ENCODE measurements at places on chromosomes 7 and 10.

DNA sequence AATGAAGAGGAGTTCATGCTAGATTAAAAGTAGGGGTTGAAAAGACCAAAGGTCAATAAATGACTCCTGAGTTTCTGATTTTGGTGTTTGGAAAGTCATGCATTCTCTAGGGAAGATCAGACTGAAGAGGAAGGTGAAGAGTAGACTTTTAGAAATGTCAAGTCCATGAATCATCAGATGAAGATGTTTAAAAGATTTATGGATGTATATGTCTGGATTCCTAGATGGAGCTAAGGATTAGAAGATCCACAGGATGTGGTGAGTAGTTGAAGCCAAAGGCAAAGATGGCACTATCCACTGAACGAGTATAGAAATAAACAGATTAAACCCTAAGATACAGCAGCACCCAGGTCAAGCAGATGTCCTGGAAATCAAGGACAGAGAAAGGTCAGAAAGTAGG, 298.5 kb downstream of the GPAM start:
- no peak for DNase-seq

DNA sequence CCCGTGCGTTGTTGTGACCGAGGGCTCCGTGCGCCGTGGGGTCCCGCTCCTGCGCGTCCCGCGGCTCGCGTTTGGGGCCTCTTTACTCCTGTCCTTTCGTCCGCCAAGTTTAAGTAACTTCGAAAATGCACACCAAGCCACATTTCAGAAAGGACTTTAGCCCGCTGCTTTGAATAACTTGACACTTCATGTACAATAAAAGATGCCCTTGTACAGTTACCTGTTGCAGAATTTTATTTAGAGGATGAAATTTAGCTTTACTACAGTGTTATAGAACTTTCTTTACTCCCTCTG, 459 bp downstream of the SUGCT start:
- no peak for DNase-seq

DNA sequence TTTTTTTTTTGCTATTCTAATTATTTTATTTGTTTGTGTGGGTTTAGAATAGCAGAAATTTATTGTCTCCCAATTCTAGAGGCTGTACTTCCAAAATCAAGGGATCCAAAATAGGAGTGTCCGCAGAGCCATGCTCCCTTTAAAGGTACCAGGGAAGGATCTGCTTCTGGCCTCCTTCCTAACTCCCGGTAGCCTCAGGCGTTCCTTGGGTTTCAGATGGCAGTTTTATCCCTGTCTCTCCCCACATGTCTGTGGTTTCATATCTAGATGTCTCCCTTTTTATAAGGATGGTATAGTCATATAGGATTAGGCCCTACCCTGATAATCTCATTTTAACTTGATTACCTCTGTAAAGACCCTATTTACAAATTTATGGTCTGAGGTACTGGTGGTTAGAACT, 48.4 kb downstream of the BMPR1A start:
- DNase-seq, result no peak

GRCh38 chr7:158973440-158973839, 117.1 kb downstream of the DYNC2I1 start:
- no peak for DNase-seq

- DNase-seq, result peak; percentile 49
These were observed 24.4 kb upstream of the ASAH2 start for GRCh38 chr10:50275650-50276235.

DNA sequence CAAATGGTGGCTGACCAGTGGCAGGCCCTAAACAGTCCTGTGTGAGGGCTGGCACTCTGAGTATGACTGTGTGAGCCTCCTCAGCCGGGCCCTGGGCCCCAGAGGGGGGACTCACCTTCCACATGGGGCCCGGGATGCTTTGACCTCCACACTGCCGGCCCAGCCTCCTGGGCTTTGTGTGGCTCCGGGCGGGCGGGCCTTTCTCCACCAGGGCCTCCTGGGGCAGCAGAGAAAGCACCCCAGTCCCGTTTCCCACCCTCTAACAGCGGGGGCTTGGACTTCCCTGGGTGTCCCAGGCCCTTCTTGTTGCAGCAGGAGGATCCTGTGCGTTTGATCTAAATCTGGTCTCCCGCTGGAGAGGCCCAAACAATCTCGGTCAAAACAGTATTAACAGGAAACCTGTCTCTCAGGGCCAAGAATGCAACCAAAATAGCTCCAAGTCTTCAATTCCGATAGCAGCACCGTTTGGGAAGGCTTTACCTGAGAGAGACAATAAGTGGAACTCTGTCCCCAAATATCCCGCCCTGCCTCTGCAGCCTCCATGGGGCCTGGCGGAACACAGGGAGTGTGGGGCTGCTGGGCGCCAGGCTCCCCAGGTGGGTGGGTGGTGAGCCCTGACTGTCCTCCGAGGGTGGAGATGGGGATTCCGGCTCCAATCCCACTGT, 104.8 kb upstream of the ZNF32 start:
- DNase-seq, result no peak

DNA sequence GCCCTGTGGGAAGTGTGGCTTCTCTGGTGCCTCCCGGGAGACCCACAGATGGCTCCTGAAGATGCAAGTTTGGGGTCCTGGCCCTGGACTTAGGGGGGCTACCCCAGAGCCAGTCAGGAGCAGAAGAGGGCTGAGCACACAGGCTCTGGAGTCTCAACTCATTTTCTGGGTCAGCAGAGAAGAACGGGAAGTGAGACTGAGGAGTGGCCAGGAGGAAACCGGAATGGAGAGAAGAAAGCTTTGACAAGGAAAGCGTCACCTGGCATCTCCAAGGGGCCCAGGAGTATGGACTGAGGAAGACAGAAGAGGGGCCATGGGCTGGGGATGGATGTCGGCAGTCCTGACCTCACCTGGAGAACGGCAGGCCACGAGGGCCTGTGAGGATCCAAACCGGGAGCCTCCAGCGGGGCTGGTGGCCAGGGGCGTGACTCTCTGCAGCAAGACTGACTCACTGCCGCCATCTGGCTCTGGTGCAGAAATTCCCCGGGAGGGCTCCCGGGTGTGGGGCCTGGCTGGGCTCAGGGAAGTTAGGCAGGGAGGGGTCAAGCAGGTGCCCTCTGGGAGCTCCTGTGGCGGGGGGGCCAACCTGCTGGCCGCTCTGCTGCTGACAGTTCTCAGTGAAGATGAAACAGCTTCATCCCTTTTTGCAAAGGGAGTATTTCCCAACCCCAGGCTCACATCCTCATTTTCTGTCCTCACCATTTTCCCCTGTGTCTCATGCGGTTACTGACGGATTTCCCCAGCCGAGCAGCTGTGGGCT, 23.6 kb downstream of the DAGLB start:
- DNase-seq, result peak; percentile 93

DNA sequence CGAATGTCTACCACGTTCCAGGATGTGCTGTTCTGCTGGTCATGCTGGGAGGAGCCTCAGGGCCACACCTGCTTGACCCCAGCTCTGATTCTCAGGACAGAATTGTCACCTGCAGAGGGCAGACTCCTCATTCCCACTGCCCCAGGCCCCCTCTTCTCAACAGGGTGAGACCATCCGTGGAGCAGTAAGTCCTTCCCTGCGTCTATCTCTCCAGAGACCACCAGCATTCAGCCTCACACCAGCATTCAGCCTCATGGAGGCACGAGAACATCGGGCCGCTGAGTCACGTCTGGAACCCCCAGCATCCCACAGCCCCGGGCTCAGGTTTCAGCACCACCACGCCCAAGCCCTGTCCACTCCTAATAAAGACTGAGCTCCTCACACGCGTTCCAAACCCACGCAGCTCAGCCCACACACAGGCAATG, 273.4 kb downstream of the DIP2C start:
- no peak for DNase-seq

GRCh38 chr7:17320657-17321056, 22.2 kb downstream of the AHR start:
- DNase-seq, result no peak

DNA sequence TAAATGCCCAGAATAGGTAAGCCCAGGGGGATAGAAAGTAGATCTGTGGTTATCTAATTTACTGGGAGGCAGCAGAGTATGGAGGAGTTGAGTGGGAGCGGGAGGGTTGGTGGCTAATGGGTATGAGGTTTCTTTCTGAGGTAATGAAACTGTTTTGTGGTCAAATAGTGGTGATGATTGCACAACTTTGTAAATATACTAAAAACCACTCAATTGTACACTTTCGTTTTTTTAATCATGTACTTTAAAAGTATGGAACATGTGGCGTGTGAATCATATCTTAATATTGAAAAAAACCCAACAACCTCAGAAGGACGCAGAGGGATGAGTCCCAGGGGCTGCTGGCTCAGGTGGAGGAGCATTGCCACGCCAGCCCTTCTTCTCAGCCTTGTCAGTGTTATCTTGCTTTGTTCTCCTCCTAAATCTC, 118.1 kb downstream of the WDR11 start:
- DNase-seq, result no peak

GRCh38 chr7:92835851-92836488, 403 bp downstream of the CDK6 start:
- DNase-seq, result peak; percentile 13

DNA sequence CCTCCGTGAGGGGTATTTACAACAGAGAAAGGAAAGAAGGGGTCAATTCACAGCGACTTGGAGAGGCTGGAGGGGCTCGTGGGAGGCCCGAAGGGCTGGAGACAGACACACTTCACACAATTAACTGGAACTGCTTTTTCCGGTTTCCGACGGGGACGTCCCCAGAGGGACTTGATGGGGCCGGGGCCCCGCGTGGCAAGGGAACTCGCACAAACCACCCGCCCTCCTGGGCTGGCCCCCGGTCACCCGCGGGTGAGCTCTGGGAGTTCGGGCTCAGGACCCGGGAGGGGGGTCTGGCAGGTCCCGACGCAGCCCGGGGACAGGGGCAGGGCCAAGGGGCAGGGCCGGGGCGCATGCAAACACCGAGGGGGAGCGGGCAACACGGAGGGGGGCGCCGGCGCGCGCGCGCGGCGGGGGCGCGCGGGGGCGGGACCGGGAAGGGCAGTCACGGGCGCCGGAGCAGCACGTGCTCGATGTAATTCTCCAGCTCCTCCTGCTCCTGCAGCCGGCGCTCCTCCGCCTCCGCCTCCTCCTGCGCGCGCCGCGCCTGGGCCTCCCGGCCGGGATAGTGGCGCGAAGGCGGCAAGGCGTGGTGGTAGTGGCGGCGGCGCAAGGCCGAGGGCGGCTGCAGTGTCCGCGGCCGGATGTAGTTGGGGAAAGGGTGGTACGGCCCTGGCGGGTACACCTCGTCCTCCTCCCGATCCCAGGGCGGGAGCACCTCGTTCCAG, 2.7 kb downstream of the VGF start:
- DNase-seq, result no peak

GRCh38 chr7:86058649-86059048, 585.1 kb upstream of the GRM3 start:
- no peak for DNase-seq

DNA sequence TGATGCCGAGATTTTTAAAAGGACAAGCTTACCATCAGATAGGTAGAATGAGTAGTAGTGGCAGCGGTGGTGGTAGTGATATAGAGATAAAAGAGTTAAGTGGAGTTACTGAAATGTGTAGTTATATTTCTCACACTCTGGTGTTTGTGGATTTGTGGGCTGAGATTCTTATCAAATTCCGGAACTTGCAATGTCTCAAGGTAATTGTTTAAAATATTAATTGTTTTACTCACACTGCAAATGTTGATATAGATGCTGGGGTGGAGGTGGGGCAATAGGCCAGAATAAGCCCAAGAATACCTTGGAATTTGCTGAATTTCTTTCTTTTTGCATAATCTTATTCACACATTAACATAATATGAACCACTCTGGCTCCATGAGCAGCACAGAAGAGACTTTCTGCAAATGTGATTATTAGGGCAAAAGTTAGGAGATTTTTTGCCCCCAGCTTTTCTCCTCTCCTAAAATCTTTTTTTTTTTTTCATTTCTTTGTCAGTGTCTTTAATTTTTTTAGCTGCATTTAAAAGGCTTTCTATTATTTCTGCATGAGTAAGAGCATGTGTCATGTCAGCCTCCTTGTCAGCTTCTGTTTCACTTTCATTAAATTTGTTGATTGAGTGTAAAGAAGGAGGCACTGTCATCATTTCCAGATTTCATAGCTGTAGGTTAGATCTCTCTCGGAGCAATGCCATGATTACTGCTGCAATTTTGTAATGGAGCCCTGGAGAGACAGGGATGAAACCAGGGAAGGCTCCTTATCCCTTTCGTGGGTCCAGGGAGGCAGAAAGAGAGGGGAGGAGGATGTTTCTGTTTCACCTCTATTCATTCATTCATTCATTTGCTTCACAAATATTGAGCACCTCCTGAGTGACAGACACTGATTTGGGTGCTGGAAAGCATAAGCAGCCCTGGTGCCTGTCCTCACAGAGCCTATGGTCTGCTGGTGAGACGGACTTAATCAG, 13.1 kb upstream of the SGMS1 start:
- DNase-seq, result no peak

DNA sequence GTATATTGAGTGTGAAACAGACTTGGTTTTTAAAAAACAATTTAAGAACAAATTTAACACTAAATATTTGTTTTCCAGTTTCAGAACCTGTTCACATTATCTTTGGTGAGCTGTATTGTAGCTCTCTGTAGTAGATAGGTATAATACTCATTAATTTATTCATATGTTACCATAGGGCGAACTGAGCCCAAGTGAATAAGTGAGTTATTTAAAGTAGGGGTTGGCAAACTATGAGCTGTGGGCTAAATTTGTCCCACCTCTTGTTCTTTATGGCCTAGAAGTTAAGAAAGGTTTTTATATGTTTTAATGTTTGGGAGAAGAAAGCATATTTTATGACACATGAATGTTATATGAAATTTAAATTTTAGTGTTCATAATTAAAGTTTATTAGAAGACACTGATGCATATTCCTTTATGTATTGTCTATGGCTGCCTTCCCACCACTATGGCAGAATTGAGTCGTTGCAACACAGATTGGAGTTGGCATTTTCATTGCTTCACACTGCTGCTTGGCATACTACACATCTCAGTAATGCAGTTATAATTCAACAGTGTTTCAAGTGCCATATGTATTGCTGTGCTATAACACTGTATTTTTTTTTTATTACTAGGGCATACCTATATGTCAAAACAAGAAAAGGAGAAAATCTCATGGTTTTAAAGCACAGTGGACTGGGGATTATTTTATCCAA, 146.5 kb downstream of the ADK start:
- DNase-seq, result no peak

DNA sequence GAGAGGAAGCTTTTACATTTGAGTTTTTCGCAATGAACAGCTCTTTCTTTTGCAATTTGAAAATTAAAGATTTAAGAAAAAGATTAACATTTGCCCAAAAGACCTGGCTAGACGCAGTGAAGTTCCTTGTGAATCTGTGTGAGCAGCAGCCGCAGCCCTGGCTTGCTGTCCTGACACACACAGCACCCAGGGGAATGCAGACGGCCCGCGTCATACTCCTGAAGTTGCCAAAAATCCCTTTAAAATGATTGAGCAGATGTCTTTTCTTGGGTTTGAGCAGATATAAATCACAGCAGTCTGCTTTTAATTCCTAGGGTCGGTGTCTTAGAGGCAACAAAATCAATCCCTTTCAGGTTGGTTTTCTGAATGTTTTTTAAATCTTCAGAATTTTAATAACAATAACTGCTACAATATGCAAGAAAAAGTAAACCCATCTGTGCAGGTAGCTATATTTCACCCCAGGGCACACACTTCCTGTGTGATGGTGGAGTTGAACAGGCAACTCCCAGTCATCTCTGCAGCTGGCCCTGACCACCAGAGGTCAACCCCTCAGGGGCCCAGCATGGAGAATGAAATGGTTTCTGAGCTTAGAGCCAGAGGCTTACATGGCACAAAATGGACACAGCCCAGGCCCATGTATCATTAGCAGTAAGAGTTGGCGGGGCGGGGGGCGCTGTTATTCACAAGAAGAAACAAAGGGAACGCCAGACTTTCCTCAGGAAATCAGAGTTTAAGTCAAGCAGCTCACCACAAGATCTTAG, 32.2 kb upstream of the TRIL start:
- DNase-seq, result peak; percentile 86

Measured in psoas muscle (tissue), 8 donors.